ENCODE measurements at places on chromosomes 7 and 10. TPM values are rescaled to one million over a fixed set of nuclear protein-coding genes. Genes with fewer than 3 reads are reported as not detected.

MYO3A gene
- total RNA-seq, result not detected

GBF1 gene
- 73.5 TPM for total RNA-seq

PSD gene
- 1.1 TPM for total RNA-seq

STEAP1 gene
- 18.1 TPM for total RNA-seq

KNDC1 gene
- not detected for total RNA-seq

SLC13A1 gene
- not detected for total RNA-seq

CUBN gene
- 0.70 TPM for total RNA-seq

SPDYE1 gene
- 0.07 TPM for total RNA-seq

PRKCQ gene
- not detected for total RNA-seq

EPO gene
- not detected for total RNA-seq

C10orf53 gene
- not detected for total RNA-seq

TMED4 gene
- 93.2 TPM for total RNA-seq

KCND2 gene
- not detected for total RNA-seq

SNX10 gene
- not detected for total RNA-seq

VIPR2 gene
- not detected for total RNA-seq

VAX1 gene
- not detected for total RNA-seq

DPP6 gene
- total RNA-seq, result not detected

CCL26 gene
- total RNA-seq, result 3.0 TPM

CLRN3 gene
- not detected for total RNA-seq

CLEC2L gene
- total RNA-seq, result not detected

HOXA2 gene
- not detected for total RNA-seq

LIPM gene
- not detected for total RNA-seq

MEIG1 gene
- total RNA-seq, result not detected

OR2A42 gene
- not detected for total RNA-seq

CADPS2 gene
- not detected for total RNA-seq

VSTM2A gene
- not detected for total RNA-seq

TM9SF3 gene
- 205 TPM for total RNA-seq

AHR gene
- 35.7 TPM for total RNA-seq

SPOCK2 gene
- total RNA-seq, result not detected

MYOZ1 gene
- total RNA-seq, result 0.48 TPM

OR6V1 gene
- not detected for total RNA-seq

THAP5 gene
- total RNA-seq, result 20.2 TPM

SCIN gene
- total RNA-seq, result 51.0 TPM

Measured in HFFc6 (cell line).